ENCODE measurements at places on chromosomes 5 and 9.

DNA sequence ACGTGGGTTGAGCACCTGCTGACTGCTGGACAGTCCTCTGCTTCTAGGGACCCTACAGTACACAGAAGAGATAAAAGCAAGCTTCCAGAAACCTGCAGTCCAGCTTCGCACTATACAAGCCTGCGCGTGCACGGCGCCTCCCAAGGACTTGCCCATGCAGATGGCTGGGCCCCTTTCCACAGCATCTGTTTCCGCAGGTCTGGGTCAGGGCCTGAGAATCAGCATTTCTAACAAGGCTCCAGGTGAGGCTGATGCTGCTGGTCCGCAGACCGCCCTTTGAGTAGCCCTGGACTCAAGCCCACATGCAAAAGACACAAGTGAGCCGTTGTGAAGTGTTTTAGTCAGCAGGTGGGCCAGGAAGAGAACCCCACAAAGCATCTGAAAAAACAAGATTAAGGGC, 133.1 kb downstream of the HSD17B3 start:
- no peak for DNase-seq

DNA sequence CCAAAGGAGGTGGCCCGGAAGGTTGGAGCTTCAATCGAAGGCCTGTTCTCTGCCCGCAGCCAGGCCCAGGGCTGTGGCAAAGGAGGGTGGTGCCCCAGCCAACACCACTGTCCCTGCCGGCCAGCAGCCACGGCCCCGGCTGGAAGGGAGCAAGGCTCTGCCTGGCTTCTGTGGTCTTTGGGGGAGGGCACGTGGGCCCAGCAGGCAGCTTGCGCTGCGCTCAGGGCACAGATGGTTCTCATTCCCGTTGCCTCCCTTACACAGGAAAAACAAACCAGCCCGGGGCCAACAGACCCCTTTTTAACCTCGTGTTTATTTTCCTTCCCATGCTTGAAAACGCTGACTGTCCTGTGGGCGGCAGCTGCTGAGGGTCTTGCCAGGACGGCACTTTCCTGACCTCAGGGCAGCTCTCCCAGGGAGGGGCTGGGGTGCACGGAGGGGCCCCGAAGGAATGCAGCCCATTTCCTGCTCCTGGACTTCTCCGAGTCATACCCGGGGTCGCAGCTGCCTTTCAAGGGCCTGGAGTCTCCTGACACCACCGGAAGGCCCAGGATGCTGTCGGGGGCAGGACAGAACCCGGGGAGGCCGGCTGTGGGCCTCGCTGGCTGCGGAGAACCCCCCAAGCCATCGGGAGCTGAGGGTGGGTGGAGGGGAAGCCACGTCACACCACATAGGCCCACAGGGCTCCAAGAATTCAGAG, 1.1 kb upstream of the GPSM1 start:
- DNase-seq = peak; percentile 34

- peak; percentile 93 for DNase-seq
Measured at GRCh38 chr5:135391116-135391868, 7.7 kb downstream of the MACROH2A1 start.

DNA sequence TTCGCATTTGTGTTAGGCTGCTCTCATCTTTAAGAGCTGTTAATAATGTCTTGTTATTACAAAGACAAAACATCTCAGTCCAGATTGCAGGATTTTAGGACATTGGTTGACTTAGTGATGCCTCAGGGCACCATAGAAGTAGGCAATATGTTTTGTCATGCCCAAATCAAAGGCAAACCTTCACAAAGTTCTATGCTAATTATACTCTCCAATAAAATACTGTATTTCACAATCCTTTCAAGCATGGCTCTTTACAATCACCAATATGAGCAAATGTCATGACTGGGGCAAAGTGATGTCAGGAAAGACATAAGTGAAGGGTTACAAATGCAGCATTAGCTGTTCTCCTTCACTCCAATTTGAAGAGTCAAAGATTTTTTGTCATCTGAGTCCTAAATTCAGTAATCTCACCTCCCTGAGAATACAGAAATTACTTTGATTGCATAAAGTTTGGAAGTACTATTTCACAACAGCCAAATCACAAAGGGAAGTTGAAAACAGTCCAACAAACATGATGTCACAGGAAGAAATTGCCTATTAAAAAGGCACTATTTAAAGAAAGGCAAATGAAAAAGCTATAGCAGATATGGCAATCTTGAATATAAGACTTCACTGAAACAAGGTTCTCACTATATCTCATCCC, 303.2 kb downstream of the PRR16 start:
- no peak for DNase-seq

DNA sequence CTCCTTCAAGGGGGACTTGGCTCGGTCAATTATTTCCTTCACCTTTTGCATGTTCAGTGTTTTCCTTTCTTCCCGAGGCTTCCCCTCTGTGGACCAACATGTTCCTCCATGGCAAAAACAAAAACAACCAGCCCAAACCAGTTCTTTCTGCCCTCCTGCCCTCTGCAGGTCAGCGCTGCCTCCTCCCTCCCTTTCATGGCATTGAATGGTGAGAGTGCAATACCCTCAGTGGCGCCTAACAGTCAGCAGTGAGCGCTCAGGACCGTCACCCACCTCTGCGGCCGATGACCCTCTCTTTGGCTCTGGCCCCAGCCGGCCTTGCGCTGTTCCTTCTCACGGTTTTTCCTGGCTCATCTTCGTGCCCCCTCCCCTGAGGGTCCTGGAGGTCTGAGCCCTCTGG, 34.4 kb upstream of the GNE start:
- DNase-seq = no peak
